ENCODE measurements at places on chromosomes 7 and 10. TPM values are rescaled to one million over a fixed set of nuclear protein-coding genes. Genes with fewer than 3 reads are reported as not detected.

HTRA1 gene
- total RNA-seq: 57.6 TPM

TMEM184A gene
- total RNA-seq: 0.85 TPM

PTEN gene
- 74.0 TPM for total RNA-seq

DNA sequence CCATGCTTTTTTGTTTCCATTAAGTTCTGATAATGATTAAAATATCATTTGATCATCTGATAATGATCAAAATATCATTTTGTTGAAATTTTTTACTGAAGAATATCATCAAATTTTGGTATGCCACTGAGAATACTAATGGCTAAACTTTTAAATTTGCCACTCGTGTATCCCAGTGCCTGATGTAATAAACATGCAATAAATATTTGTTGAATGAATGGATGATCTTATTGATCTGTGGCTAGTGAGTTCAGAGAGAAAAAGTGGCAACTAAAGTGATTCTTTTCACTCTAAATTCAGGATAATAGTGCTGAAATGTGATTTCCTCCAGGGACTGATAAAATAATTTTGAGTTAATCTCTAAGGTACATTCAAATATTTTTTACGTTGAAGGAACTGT, 159.3 kb upstream of the WNT16 start:
- H3K4me1 ChIP-seq: no peaks in the 10 kb centered on the region
- H3K27ac ChIP-seq: no peak overlapping the region
- H3K27me3 ChIP-seq: no peaks in the 10 kb centered on the region
- no peak for DNase-seq

GRCh38 chr10:74825371-74826141, 844 bp upstream of the KAT6B start:
- DNase-seq: no peak
- H3K27ac ChIP-seq: peak overlapping the region; percentile 96
- peak overlapping the region; percentile 93 for H3K4me3 ChIP-seq
- H3K4me1 ChIP-seq: peaks cover 3% of the 10 kb centered on the region

DNA sequence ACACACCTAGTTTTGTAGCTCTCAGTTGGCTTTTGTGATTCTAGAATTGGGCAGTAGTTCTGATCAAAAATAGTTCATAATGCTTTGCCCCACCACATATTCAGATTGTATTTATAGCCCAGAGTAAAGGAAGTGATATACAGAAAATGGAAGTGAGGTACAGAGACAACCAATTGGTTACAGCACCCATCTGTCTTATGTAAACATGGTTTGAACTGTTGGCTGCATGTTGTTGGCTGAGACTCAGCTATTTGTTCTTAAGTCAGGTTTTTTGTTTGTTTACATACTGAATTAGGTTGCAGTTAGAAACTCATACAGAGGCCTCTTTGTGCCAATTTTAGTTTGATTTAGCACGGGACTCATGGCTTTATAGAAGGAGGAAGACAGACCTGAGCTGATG, 158.9 kb upstream of the GPR26 start:
- DNase-seq: no peak
- H3K27me3 ChIP-seq: no peaks in the 10 kb centered on the region

- H3K36me3 ChIP-seq: no peaks in the 10 kb centered on the region
- peaks cover 12% of the 10 kb centered on the region for H3K4me1 ChIP-seq
- no peak for DNase-seq
Measured at GRCh38 chr7:77426521-77427051, 10.4 kb upstream of the GSAP start.

DNA sequence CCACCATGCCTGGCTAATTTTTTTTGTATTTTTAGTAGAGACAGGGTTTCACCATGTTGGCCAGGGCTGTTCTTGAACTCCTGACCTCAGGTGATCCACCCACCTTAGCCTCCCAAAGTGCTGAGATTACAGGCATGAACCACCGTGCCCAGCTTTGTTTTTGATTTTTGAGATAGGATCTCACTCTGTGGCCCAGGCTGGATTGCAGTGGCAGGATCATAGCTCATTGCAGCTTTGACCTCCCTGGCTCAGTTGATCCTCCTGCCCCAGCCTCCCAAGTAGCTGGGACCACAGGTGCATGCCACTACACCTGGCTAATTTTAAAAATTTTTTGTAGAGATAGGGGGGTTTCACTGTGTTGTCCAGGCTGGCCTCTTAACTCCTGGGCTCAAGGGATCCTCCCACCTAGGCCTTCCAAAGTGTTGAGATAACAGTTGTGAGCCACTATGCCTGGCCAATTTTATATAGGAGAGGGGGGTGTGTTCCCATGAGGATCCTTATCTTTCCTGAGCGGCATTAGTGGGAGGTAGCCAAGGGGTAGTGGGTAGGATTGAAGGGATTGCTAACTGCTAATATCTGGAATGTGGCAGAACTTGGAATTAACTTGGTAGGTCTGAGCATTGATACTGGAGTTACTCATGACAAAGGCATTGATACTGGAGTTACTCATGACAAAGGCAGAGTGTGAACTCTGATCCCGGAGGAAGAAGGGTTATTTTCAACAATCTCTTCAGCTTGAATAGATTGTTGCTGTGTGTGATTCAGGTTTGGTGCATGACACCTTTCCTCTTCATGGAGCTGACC, 1.0 kb upstream of the NOLC1 start:
- peak overlapping the region; percentile 87 for H3K27ac ChIP-seq
- DNase-seq: no peak
- peak overlapping the region; percentile 83 for H3K4me3 ChIP-seq
- H3K36me3 ChIP-seq: peaks cover 57% of the 10 kb centered on the region
- no peaks in the 10 kb centered on the region for H3K27me3 ChIP-seq
- H3K4me1 ChIP-seq: peaks cover 4% of the 10 kb centered on the region

Data from heart left ventricle (tissue), 16 donors.